ENCODE measurements at places on chromosomes 5 and 9.

GRCh38 chr9:115213818-115214334 is 95.9 kb upstream of the TNC start:
- DNase-seq: no peak

DNA sequence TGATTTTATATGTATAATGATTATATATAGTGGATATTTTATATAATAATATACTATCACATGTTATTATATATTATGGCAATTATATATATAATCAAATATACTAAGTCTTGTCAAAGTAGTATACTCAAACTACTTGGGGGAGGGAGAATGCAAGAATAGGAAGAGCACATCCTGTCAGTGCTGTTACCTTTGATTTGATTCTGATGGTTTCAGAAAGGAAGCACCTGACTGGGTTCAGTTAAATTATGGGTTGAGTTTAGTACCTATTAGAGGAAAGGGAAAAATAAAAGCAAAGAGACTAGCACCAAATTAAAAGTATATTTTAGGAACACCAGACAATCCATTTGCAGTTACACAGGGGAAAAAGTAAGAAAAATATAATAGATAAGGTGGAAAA is 107.6 kb downstream of the GRIA1 start:
- no peak for DNase-seq

DNA sequence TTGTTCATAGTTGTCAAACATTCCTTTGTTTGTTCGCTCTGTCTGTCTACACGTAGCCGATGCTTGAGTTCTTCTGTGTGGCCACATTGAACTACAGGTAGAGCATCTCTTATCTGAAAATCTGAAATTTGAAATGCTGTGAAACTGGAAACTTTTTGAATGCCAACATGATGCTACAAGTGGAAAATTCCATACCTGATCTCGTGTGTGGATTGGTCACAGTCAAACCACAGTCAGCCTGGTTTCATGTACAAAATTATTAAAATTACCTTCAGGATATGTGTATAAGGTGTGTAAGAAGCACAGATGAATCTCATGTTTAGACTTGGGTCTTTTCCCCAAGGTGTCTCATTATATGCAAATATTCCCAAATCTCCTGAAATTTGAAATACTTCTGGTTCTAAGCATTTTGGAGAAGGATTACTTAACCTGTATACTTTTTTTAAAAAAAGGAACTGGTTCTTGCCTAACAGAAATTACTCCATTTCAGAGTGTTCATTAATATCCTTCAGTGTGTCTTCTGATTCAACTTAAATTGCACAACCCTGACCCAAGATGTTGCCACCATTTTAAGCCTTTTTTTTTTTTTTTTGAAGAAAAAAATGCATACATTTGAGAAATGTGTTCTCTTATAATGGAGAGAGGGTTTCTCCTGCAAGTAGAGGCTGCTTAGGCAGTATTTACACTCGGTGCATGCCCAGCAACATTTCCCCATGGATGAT is 254.3 kb downstream of the MAST4 start:
- no peak for DNase-seq

DNA sequence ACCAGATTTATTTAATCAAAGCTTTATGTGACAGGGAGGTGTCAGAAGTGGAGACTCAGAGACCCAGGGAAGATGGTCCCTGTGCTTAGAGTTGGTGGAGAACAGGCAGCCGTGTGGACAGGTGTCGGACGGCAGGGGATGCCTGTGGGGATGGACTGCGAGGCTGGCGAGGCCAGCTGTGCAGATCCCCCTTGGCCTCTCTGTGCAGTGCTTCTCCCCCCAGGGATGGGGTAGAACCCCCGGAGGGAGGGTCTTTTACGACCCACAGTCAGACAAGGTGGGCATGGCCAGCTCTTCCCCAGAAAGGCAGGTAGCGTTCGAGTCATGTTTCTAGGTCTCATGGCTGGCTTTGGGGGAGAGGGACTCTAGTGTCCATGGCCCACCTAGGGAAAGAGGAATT is 4.7 kb upstream of the SLC2A6 start:
- no peak for DNase-seq

GRCh38 chr5:119864286-119864685 is 234.9 kb downstream of the FAM170A start:
- no peak for DNase-seq

GRCh38 chr5:14739538-14739937 is 75.0 kb downstream of the OTULIN start:
- DNase-seq: no peak

GRCh38 chr9:83299571-83299970 is 236.6 kb upstream of the RASEF start:
- no peak for DNase-seq

GRCh38 chr9:90898228-90898627 is 96.6 kb downstream of the SYK start:
- DNase-seq: no peak

DNA sequence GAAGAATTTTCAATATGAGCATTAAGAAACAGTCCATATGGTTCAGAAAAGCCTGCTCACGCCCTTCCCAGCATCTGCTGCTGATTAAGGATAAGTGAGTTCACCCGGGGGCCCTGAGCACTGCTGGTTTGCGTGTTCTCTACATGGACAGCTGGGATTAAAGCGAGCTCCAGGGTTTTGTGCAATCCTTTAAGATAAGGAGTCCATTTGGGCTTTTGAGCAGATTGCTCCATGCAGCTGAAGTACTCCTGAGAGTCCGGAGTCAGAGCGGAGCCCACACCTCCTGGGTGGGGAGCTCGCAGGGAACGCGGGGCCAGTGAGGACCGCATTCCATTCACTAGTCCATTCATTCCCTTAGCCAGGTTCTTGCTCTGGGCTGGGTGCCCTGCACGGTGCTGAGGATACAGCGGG is 149.3 kb upstream of the COL5A1 start:
- DNase-seq: no peak

DNA sequence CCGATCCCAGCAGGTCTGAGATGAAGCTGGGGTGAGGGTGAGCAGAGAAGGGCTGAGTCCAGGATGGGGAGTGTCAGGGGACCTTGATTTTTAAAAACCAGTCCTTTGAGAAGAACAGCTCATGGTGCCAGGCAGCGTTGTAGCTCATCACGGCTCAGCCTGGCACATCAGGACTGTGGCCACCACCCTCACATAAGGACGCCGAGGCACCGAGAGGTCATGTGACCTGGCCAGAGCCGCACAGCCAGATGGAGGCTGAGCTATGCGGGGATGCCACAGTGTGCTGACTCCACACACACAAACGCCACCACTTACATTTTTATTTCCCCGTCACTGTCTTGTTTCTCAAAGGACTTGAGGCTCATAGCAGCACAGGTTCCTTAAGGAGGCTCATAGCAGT is 32.9 kb upstream of the CEP72 start:
- DNase-seq: no peak

DNA sequence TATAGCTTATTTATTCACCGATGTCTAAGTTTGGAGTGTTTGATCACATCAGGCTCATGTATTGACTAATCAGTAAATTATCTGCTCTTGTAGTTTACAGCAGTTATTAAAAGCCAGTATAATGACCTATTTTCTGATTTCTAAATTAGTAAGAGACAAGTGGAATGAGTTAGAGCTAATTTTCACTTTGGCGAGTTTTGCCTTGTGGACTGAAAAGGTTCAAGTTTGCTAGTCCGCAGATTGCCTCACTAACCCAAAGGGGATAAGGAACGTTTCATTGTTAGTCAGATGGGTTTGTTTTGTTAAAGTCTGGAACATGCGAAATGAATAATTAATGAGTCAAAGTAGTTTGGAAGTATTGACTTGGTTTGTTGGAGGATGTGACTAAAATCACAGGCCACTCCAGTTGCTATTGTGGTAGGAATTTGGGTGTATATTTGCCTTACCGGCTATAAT is 40.1 kb downstream of the SMARCA2 start:
- DNase-seq: no peak

DNA sequence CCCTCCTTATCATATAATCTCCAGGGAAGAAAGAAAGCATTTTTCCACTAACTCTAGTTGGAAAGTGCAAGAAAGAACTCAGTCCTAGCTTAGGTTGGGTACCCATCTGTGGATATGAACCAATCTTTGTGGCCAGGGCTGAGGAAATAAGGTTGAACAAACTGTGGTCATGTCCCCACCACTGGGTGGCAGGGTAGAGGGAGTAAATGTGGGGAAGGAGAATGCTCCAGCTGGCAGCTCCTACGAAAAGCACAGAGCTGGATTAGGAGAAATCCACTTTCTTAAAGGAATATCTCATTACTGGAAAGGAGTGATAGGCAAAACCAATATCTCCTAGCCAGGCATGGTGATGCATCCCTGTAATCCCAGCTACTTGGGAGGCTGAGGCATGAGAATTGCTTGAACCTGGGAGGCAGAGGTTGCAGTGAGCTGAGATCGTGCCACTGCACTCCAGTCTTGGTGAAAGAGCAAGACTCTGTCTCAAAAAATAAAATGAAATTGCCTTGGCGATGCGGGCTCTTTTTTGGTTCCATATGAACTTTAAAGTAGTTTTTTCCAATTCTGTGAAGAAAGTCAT is 175.1 kb downstream of the CCDC192 start:
- DNase-seq: no peak

DNA sequence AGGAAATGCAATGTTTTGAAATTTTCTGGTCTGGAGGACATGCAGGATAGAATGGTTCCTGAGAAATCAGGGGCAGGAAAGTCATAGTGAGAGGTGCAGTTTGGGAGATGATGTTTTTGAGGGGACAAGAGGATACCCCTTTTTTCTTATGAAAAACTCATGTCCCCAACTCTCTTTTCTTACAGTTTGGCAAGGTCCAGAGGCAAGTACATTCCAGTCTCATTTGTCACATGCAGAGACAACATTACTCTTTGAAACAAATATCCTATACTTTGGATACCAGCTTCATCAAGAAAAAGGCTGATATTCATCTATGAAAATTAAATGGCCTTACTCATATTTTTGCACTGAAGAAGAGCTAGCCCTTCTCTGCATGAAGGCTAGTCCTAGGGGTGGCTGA is 48.2 kb downstream of the EQTN start:
- DNase-seq: no peak

- no peak for DNase-seq
These were observed 17.4 kb upstream of the ASPN start for GRCh38 chr9:92499701-92500100.

GRCh38 chr5:143019614-143020515 is 249.7 kb downstream of the ARHGAP26 start:
- DNase-seq: no peak

DNA sequence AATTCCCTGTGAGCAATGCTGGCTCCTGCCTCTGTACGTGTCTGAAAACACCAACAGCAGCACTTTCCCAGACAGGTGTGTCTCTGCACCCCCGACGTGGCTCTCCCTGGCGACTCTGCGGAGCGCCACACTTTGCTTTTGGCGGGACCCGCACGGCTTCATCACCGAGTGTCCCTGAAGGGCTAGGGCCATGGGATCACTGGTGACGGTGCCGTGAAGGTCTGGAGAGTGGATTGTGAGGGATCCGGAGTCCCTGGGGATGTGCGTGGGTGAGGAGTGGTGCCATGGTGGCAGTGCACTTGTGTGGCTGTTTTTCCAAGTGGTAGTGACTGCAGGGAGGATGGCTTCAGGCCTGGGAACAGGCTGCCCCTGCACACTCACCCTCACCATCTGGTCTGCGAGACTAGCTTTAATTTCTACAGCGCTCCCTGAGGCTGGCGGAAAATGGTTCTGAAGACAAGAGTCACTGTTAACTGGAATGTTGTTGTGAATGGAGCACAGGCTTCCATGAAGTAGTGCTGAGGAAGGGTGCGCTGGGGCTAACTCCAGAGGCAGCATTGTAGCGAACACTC is 3.2 kb downstream of the NKD2 start:
- DNase-seq: no peak

DNA sequence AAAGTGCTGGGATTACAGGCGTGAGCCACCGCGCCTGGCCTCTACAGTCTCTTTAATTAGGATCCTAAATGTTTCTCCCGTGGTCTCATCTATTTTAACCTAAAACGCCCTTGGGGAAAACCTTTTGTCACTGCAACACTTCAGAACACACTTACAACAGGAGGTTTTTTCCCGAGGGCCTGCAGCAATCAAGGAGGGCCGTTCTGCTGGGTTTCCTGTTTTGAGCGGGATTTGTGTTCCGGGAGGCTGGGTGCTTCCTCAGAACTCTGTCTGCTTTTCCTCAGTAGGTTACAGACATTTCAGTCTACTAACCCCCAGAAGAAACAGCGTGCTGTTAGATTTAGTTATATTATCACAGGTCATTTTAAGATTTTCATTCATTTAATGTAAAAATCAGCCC is 65.4 kb upstream of the IRX4 start:
- DNase-seq: no peak

- DNase-seq: no peak
These were observed 48.2 kb downstream of the CSNK1A1 start for GRCh38 chr5:149503006-149503405.

- no peak for DNase-seq
These were observed 8.1 kb downstream of the SPRY4 start for GRCh38 chr5:142316681-142317080.

DNA sequence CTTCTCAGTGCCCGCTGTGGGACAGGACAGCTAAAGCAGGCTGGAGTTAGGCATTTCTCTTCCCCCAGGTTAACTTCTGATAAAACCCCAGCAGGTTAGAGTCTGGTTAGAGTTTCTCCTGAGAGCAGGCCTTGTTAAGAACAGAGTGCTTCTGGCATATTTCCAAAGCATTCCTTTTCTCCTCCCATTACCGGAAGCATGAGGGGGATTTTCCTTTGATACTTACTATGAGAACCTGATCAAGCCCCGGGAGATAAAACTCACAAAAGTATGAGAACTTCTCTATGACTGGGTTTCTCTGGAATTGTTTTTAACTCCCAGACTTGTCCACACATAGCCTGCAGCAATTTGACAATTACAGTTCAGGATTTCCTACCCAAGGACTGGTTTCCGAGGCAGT is 77.4 kb upstream of the MAST4 start:
- DNase-seq: no peak

DNA sequence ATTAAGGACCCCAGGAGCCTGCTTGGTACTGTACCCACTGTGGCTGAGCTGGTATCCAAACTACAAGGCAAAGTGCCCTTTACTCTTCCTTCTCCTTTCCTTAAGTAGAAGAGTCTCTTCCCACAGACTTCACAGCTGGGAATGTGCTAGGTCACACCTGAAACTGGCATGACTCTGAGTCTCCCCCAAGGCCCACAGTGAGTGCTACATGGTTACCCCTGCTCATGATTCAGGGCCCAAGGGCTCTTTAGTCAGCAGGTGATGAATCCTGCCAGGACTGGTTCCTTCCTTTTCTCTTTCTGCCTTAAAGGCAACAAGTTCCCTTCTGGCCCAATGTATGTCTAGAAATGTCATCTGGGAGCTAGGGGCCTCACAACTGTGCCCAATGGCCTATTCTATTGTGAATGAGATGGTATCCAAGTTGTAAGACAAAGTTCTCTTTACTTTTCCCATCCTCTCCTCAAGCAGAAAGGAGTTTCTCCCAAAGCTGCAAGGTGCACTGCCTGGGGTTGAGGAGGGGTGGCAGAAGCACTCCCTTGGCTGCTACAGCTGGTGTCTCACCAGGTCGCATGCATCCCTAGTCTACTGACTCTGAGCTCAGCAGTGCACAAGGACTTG is 134.4 kb downstream of the TMEM38B start:
- no peak for DNase-seq
